ENCODE measurements at places on chromosomes 1 and 21.
A peak's percentile ranks its signal among the peaks of the same experiment; 100 is the strongest.

GRCh38 chr1:241614144-241614543 is 26.0 kb downstream of the CHML start:
- no peak for DNase-seq

GRCh38 chr1:14748977-14749376 is 150.5 kb downstream of the KAZN start:
- DNase-seq = no peak

DNA sequence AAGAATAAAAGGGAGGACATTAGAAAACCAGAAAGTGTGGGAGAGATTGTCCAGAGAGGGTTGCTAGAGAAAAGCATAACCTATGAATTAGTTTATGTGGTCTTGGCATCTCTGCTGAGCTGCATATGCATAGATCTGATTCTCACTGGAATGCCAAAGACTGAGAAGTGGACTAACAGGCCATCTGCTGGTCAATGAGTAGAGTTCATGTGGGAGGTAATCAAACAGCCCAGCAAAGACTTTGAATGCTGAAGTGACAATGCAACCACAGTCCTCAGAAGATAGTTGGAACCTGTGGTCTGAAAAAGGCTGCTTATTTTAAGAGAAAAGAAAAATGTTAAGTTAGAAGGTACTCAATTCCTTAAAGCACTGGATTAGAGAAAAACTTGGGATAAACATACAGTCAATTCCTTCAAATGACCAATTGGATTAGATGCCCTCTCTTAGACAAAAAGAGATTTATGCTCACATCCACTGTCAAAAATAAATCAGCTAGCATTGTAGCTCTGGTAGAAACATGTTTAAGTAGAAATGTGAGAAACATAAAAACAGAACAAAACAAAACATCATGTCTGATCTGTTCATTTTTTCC is 382.8 kb downstream of the AMY1C start:
- DNase-seq = no peak

- no peak for DNase-seq
Observed at GRCh38 chr1:182137546-182137945, 76.0 kb upstream of the ZNF648 start.

GRCh38 chr1:229859026-229859425 is 208.0 kb upstream of the GALNT2 start:
- DNase-seq = no peak

DNA sequence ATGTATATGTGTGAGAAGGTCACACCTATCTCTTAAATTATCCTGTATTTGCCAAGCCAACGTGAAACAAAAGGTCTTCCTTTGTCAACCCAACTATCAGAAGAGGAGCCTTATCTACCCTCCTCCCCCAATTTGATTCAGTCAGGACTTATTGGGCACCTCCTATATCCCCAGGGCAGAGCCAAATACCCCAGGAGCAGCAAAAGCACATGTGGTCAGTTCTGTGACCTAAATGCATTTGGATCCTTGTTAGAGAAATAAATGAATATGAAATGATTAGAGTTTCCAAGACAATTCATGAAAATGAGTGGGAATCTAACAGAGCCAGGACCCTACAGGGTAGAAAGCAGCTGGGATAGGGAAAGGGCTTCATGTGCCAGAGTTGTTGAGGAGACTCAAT is 37.0 kb upstream of the KCND3 start:
- DNase-seq = no peak

GRCh38 chr1:245304698-245305097 is 149.9 kb downstream of the KIF26B start:
- DNase-seq = no peak

GRCh38 chr1:151945725-151946722 is 36.7 kb upstream of the THEM4 start:
- peak; percentile 57 for DNase-seq

- no peak for DNase-seq
Observed at GRCh38 chr1:1021010-1021919, 1.3 kb downstream of the AGRN start.

DNA sequence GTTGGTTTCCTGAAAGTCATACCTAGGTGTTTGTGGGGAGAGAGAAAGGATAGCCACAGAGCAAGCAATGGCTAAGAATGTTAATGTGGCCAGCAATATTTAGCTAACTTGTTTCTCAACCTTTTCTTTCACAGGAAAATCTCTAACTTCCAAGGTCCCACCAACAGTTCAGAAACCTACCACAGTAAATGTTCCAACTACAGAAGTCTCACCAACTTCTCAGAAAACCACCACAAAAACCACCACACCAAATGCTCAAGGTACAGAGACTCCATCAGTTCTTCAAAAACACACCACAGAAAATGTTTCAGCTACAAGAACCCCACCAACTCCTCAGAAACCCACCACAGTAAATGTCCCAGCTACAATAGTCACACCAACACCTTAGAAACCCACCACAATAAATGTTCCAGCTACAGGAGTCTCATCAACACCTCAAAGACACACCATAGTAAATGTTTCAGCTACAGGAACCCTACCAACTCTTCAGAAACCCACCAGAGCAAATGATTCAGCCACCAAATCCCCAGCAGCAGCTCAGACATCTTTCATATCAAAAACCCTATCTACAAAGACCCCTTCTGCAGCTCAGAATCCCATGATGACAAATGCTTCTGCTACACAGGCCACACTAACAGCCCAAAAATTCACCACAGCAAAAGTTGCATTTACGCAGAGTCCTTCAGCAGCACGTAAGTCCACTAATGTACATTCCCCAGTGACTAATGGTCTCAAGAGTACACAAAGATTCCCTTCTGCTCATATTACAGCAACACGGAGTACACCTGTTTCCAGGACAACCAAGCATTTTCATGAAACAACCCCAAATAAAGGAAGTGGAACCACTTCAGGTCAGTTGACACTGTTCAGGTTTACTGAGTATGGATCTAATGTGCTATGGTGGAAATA is 15.3 kb downstream of the CD55 start:
- DNase-seq = no peak

DNA sequence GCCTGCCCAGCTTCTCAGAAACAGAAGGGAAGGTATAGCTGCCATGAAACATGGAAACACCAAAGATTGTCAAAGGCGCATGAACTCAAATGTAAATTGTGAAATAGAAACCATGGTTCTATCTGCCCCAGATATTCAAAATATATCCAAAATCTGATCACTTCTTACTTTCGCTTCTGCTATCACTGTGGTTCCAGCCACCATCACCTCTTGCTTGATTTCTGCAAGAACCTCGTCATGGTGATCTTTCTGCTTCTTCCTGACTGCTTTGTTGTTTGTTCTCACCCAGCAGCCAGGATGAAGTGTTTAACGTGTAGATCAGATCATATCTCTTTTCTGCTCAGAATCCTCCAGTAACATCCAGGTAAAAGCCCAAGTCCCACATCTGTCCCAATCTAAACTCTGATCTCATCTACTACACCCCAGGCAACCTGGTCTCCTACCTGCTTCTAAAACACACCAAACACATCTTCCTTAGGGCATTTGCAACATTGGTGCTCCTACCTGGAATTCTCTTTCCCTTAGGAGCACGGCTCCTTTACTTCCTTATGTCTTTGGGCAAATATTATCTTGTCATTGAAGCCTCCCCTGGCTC is 10.5 kb upstream of the LMO4 start:
- DNase-seq = no peak

- DNase-seq = no peak
Observed at GRCh38 chr1:46274225-46275029, 26.9 kb downstream of the RAD54L start.

- no peak for DNase-seq
Observed at GRCh38 chr1:19468397-19468956, 16.9 kb downstream of the CAPZB start.

DNA sequence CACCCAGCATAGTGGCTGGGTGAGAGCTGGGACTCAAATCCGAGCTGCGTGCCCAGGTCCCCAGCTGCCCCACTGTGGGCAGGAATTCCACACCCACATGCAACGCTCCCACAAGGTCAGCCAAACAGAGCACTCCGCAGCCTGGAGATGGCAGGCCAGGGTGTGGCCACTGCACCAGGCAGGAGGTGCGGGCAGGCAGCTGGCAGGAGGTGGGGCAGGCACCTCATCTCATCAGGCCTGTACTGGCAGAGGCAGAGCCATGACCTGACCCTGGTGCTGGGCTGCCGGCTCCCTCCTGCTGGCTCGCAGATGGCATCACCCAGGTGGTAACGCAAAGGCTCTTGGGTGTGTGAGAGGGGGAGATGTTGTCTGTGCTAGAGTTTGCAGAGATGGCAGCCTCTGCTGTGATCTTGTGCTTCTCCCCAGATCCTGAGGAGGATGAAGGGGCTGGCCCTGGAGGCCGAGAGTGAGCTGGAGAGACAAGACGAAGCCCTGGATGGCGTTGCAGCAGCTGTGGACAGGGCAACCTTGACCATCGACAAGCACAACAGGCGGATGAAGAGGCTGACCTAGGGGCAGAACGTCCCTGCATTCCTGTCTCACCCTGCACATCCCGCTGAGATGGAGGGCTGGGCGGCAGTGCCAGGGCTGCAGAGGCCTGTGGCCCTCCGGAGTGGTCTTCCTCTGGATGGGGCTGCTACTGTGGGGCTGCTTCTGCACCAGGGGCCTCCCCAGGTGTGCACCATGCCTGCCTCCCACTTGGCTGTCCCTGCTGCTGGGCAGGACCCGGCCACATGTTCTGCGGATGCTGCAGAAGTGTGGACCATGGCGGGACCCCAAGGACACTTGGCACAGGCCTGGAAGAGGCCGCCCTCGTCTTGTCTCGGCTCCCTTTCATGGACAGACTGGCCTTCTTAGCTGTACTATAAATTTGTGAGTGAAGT is 35.1 kb upstream of the PRSS38 start:
- peak; percentile 37 for DNase-seq

- no peak for DNase-seq
Observed at GRCh38 chr1:226691247-226691646, 47.8 kb downstream of the ITPKB start.

DNA sequence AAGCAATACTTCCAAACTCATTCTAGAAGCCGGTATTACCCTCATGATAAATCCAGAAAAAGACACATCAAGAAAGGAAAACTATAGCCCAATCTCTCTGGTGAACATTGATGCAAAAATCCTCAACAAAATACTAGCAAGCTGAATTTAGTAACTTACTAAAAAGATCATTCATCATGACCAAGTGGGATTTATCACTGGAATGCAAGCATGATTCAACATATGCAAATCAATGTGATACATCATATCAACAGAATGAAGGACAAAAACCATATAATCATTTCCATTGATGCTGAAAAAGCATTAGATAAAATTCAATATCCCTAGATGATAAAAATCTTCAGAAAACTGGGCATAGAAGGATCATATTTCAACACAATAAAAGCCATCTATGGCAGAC is 402.9 kb downstream of the TGFB2 start:
- no peak for DNase-seq

DNA sequence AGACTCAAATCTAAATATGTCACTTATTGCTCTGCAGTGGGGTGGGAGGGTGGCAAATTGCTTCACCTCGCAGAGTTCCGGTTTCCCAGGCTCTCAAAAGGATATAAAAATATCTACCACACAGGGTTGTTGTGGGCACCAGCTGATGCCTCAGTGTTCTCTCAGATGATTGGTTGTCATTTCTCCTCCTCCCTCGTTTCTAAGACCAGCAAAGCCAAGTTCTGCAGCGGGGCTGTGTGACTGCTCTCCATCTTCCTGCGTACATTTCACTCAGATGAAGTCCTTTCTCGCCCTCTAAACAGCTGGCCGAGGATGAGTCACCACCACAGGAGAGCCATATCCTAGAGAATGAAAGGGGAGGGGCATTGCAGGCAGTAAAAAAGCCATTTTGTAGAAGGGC is 35.0 kb upstream of the VWA5B1 start:
- no peak for DNase-seq

DNA sequence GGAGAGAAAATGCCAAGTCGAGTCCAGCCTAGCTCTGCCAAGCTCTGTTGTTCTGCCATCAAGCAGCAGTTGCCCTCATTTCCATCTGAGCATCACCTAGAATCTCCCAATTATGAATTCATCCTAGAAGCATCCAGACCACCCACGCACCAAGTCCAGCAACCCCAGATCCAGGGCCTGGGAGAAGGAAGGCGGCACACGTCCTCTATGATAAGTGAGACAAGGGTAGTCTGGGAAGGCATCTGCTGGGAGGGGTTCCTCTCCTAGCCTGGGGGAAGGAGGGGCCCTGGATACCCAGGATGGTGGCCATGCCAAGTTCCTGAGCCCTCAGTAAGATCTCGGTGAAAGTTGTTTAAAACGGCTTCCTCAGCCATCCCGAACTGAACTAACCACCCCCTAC is 70.7 kb downstream of the VWA5B1 start:
- DNase-seq = no peak

DNA sequence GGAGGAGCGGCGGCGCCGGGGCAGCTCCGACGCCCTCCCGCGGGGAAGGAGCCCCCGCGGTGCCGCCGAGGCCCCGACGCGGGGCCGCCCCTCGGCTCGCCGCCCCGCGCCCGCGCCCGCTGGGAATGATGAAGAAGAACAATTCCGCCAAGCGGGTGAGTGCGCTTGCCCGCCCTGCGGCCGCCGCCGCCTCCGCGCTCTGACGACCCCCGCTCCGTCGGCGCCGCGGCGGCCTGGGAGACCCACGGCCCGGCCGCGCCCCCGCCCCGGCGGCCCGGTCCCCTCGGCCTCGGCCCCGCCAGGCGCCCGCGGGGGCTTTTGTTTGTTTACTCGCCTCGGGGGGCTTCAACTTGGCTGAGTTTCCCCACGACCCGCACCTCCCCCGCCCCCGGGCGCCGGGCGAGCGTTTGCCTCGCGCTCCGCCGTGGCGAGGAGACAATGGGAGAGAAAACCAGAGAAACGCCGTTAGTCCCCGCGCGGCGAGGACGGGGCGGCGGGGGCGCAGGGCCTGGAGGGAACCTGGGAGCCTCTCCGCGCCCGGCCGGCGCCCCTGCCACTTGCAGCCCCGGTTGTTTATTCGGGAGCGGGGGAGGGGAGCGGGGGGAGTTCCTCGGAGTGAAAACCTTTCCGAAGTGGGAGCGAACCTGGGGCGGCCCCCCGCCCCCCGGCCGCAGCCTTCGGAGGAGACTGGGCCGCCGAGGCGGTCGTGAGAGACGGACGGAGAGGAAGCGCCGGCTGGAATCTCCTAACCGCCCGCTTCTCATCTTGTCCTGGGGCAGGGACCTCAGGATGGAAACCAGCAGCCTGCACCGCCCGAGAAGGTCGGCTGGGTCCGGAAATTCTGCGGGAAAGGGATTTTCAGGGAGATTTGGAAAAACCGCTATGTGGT is 661 bp downstream of the PLEKHO1 start:
- DNase-seq = peak; percentile 58

DNA sequence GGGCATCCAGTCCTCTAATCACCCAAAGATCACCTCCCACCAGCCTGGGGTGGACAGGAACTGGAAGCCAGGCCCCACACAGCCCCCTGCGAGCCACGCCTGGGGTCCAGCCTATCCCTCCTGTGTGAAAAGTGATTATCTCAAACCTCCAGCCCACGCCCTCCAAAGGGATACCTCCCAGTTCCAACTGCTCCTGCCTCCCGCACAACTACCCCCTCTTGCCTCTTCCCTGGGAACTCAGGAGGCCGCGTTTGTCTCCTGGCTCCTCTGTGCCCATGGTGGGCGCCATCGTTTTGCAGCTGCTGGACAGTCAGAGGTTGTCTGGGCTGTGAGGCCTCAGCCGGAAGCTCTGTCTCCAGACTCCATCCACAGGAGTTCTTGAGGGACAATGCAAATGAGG is 305.9 kb downstream of the AJAP1 start:
- no peak for DNase-seq

GRCh38 chr21:45941717-45942546 is 39.6 kb upstream of the COL6A1 start:
- DNase-seq = no peak

- no peak for DNase-seq
Observed at GRCh38 chr21:18608226-18608625, 204.6 kb upstream of the TMPRSS15 start.

- no peak for DNase-seq
Observed at GRCh38 chr1:26986658-26987057, 6.8 kb upstream of the TRNP1 start.

- DNase-seq = no peak
Observed at GRCh38 chr1:59354709-59355337, 57.9 kb downstream of the FGGY start.
